ENCODE measurements at places on chromosomes 1 and 21.

DNA sequence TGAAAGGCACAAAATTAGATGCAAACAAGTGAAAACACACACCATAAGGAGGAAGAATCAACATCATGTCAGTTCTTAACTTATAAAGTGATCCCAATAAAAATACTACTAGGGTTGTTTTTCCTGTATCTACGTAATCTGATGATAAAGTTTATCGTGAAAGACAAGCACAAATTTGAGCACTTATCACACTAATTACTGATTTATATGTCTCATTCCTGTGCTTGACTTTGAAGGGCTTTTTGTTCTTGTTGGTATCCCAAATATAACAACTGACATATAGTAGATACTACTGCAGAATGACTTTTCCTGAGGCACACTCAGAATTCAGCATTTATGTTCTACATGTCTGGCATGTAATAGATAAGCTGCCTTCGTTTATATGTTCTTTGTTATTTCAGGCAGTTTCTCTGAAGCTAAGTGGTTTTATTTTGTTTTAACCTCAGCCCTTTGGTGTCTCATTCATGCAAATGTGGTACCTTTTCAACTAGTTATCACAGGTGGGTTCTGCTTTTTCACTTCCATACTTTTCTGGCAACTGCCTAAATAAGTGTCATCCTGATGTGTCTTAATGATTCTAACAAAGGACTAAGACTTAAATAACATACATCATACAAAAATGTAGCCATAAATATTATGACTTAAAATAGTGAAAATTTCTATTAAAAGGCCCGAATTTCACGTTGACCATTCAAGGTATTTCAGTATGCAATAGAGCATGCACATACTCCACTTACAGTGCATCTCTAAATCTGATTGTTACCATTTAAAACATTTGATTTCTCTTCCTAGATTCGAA lies 73.2 kb downstream of the LRRC8C start:
- no peak for DNase-seq

GRCh38 chr1:53617851-53618499 lies 121.0 kb downstream of the GLIS1 start:
- DNase-seq = no peak

DNA sequence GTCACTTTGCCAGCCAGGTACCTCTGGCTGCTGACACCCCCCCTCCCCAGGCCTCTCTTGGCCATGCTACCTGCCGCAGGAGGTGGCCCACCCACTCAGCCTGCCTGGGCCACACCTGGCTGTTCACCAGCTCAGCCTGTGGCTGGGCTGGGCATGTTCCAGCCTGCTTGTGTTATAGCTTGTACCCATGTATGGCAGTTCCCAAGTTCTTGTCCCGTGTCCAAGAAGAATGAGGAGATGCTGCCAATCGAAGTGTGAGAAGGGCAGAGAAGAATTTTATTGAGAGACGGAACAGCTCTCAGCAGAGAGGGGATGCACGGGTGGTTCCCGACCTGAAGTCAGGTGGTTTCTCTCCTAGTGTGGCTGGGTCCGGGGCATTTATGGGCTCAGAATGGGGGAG lies 3.9 kb upstream of the MMEL1 start:
- no peak for DNase-seq

DNA sequence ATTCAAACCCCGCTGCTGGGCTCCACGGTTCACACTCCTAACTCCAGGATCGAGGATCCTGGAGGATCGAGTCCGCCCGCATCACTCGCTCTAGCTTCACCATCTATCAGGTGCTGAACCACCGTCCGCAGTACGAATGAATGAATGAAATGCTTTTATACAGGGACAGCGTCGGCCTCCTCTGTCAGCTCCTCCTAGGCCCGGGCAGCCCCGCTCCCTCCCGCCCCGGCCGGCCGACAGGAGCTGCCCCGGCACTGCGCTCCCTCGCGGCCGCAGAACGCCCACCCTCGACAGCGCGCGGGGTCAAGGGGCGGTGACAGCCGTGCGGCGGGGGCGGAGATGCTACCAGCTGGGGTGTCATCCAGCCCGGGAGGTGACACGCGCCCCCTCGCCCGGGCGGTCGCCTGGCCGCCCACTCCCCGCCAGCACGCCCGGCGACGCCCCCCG lies 520 bp downstream of the ZBTB17 start:
- DNase-seq = no peak

- DNase-seq = no peak
Observed at GRCh38 chr21:33586927-33587326, 1.6 kb downstream of the DONSON start.

DNA sequence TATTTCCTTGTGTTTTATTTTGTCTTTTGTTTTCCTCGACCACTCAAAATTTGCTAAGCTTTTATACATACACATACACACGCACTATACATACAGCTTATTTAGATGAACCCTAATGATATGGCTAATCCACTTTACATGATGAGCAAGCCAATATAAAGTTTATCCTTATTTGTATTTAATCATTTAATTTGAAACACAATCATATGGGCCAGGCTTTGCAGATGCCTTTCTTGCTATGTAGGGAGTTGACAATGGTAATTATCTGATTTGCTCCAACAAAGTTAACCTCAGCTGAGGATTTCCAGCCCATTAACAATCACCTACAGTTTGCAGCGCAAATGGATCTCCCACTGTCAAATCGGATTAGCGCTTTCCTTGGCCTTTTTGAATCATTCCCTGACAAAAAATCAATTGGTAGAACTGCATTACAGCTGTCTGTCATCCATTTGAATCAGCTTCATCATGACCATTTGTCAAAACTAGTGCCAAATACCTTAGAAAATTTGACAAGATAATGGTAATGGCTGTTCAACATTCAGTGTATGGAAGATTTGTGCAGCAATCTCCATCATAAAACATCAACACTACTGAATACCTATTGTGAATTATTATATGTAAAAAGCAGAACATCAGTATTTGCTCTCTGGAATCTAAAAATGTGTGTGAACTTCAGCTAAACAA lies 352.6 kb downstream of the MRPL39 start:
- no peak for DNase-seq

DNA sequence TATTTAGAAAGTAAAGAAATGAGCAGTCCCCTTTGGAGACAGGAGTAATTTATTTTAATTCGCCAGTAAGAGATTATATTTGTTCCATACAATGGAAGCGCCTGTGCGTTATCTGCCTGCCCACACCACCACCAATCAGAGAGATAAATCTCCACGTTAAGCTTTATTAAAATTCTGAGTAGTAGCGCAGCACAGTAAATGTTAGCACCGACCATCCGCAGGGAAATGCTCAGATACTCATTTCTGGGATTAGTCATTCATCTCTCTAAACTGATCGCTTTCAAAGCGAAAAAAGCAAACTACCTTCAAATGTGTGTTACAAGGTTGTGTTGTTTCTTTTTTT lies 1.2 kb downstream of the ETS2 start:
- no peak for DNase-seq

DNA sequence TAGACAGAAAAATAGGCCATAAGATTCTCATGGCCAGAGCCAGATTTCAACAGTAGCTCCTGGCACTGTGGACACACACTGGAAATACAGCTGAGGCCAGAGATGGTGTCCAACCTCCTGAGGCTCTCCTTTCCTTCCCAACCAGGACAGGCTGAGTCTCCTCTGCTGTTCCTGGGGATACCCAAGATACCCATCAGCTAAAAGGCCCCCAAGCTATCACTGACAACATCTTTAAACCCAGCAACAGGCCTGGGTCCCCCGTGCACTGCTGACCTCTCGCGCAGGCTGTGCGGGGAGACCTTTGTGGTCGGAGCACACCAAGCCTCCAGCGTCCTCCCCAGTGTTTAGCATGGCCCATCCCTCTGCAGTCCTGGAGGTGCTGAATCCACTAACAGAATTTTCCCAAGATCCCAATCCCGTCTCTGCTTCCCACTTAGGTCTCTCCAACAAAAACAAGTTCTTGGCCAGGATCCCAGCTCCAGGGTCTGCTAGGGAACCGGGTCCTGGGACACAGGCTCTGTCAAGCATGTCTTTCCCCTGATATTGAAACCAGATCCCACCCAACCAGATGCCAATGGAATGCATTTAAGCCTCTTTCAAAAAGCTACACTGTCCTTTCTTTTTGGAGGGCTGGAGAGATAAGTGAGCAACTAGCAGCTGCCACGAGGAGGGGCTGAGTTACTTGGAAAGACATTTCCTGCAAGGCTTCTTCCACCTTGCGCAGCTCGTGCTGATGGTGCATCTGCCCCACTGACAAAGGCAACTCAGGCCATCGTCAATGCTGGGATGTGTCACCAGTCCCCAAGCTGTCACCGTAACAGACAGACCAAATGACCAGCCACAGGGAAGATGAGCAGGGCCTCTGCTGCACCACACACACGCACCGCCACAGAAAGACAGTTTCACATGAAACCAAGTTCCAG lies 73.2 kb downstream of the BCAR3 start:
- DNase-seq = no peak

DNA sequence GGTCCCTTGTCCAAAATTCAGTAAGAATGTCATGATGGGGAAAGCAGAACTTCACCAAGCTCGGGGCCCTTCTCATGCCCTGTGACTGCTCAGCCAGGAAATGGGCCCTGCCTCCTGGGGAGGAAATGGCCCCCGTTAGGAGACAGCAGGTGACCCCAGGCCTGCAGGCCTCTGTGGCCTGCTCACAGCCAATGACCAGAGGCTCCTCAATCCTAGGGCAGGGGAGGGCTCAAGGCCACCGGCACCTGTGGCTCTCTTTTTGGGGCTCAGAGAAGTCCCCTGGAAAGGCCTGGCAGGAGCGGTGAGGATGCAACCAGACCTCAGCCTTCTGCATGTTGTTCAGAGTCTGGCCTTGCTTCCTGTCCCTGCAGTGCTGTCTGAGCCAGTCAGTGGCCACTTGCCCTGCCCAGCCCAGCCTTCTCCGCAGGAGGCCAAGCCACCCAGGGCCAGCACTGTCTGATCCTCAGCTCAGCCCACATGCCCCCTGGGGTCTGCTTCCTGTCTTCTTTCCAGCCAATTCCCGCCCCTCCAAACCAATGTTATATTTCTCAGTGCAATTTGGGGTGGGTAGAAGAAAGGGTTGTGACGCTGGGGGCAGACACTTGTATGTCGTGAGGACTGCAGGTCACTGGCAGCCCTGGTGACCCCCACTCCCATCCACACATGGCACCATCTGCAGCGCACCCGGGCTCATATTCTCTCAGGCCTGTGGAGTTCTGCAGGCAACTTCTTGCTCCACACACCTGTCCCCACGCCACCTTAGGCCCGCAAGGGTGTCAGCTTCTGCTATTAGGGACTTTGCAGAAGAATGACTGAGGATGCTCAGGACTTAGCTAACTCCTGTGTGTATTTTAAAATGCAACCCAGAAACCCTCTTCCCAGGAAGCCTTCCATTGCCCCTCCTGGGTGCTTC lies 83.6 kb downstream of the ITPKB start:
- no peak for DNase-seq

- no peak for DNase-seq
Observed at GRCh38 chr1:203524152-203524551, 30.2 kb downstream of the OPTC start.
